ENCODE measurements at places on chromosomes 1 and 21. TPM values are rescaled to one million over a fixed set of nuclear protein-coding genes. Genes with fewer than 3 reads are reported as not detected.

E2F2 gene
- 1.1 TPM for total RNA-seq

DNA sequence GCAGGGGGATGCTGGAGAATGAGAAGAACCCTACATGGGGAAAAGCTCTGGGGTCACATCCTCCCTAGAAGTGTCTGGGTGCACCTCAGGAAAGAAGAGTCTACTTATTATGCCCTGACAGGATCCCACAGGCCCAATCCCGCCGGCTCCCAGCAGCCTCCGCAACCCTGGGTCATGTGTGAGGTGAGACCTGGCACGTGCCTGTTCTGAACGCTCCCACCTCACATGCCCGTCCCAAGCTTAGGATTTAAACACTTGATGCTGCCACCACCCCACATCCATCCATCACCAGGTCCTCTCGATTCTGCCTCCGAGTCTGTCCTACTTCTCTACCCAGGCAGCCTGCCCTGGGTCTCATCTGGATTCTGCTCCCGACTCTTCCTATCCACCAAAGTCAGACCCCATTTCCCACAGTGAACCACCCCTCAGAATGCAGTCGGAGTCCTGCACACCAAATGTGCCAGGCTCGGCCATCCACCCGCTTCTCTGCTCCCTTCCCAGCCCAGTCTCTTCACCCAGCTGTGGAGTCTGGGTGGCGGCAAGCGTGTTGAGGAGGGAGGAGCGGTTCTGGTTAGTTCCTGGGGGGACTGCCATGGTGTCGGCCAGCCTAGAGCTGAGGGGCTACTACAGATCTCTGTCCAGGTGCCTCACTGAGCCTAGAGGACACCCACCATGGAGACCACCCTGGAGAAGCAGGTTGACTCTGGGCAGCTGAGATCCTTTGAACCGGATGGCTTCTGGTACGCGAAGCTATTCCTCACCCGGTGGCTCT is 23.9 kb downstream of the SLC2A1 start:
- peaks cover 2% of the 10 kb centered on the region for H3K36me3 ChIP-seq
- H3K27ac ChIP-seq = no peak overlapping the region
- peaks cover 93% of the 10 kb centered on the region for H3K4me1 ChIP-seq
- H3K4me3 ChIP-seq = no peak overlapping the region
- H3K27me3 ChIP-seq = no peaks in the 10 kb centered on the region

- DNase-seq = no peak
- H3K36me3 ChIP-seq = no peaks in the 10 kb centered on the region
- no peak overlapping the region for H3K4me3 ChIP-seq
- H3K27me3 ChIP-seq = no peaks in the 10 kb centered on the region
Observed at GRCh38 chr1:157540852-157541251, 11.5 kb downstream of the FCRL5 start.

GRCh38 chr1:205141236-205142101 is 19.7 kb upstream of the RBBP5 start:
- peaks cover 9% of the 10 kb centered on the region for H3K36me3 ChIP-seq
- no peaks in the 10 kb centered on the region for H3K27me3 ChIP-seq
- peaks cover 17% of the 10 kb centered on the region for H3K4me1 ChIP-seq
- DNase-seq = peak; percentile 62

DNA sequence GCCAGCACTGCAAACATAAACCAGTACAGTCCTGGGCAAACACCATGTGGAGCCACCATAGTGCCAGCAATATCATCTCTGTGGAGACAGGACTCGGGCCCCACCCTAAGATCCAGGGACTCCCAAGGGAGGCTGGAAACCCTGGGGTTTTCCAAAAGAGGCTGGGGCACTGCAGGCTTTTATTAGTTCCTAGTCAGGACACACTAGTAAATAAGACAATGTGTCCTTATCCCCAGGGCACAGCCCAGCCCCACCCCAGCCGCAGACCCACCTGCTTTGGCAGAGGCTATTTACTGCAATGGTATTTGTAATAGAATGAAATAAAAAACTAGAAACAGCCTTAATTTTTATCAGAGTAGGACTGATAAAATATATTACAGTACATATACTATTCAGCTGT is 486 bp upstream of the GJB3 start:
- no peak for DNase-seq
- no peak overlapping the region for H3K27ac ChIP-seq
- H3K4me3 ChIP-seq = no peak overlapping the region
- H3K27me3 ChIP-seq = peaks cover 36% of the 10 kb centered on the region

DNA sequence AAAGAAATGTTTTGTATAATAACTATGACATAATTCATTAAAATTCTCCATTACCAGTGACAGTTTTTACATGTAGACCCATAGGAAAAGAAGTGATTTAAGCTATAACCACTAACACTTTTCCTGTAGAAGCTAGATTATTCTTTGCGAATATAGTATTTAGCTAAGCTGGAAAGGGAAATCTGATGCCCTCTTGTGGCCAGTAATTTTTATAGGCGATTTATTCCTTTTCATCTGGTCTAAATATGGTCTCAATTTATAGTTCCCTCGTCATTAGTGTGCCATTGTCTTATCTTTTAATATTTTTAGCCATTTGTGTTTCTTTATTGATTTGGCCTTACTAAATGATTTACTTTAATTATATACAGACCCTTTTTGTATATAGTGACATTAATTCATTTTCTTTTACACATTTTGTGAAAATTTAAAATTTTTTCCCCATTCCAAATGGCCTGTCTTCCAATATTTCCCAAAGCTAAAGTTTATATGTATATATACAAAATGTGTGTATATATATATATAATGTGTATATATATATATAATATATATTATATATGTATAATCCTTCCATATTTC is 26.7 kb downstream of the BTG3 start:
- no peaks in the 10 kb centered on the region for H3K27me3 ChIP-seq
- H3K36me3 ChIP-seq = no peaks in the 10 kb centered on the region
- no peak overlapping the region for H3K27ac ChIP-seq
- H3K4me3 ChIP-seq = no peak overlapping the region
- no peaks in the 10 kb centered on the region for H3K4me1 ChIP-seq
- no peak for DNase-seq

S100A1 gene
- total RNA-seq = 0.71 TPM

RPRD2 gene
- total RNA-seq = 32.0 TPM

GRCh38 chr1:180131510-180131909 is 23.2 kb upstream of the QSOX1 start:
- H3K27ac ChIP-seq = peak overlapping the region; percentile 24
- DNase-seq = peak; percentile 71
- H3K27me3 ChIP-seq = no peaks in the 10 kb centered on the region

KPRP gene
- not detected for total RNA-seq

DNA sequence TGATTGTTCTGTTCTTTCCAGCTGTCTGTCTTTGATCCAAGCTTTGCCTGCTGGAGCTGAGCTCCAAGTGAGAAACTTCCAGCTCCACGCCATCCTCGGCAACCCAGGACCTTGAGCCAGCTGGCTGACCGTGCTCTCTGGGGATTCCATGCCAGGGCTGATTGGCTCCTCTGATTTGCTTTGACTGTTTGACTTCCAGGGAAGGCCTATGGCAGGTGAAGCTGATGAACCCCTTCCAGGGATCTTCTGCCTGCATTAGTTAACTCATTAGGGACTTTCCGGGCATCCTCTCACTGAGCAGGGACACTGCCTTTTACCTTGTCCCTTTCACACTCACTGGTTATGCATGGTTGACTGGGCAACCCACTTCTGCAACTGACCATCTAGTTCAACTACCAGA is 406.1 kb downstream of the RPS6KC1 start:
- no peak overlapping the region for H3K4me3 ChIP-seq
- no peaks in the 10 kb centered on the region for H3K27me3 ChIP-seq
- no peak for DNase-seq
- no peak overlapping the region for H3K27ac ChIP-seq

DNA sequence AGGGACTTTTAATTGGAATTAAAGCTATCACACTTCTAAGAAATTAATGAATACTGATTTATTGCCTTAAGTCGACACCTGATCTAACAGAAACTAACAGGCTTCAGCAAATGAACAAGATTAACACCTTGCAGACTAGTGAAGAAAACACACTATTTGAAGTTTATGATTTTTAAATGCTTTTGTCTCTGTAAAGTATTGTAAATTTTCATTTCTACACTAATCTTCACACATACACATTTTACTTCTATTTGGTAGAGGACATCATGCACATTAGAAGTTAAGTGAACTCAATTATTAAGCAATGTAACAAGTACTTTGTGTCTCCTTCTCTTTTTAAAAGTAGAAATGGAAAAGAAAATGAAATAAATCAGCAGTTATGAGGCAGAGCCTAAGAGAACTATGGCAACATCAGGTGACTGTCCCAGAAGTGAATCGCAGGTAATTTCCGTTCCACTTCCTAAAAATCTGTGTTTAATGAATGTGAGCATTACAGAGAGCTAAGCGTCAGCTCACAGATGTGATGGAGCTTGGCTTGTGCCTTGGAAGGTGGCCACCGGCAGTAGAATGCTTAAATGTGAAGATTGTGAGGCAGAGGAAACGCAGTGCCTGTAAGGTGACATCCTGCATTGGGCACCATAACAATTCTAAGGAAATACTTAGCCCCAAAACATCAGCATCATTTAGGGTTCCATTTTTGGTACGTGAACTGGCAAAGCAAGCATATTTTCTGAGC is 1.2 kb downstream of the PRMT2 start:
- H3K27ac ChIP-seq = peak overlapping the region; percentile 99
- DNase-seq = no peak
- H3K36me3 ChIP-seq = peaks cover 20% of the 10 kb centered on the region
- H3K4me1 ChIP-seq = peaks cover 46% of the 10 kb centered on the region
- H3K27me3 ChIP-seq = no peaks in the 10 kb centered on the region
- peak overlapping the region; percentile 81 for H3K4me3 ChIP-seq

GRCh38 chr1:89927478-89927877 is 67.4 kb upstream of the ZNF326 start:
- H3K27ac ChIP-seq = no peak overlapping the region
- no peak overlapping the region for H3K4me3 ChIP-seq
- no peaks in the 10 kb centered on the region for H3K4me1 ChIP-seq
- no peaks in the 10 kb centered on the region for H3K36me3 ChIP-seq
- no peak for DNase-seq
- no peaks in the 10 kb centered on the region for H3K27me3 ChIP-seq

DNA sequence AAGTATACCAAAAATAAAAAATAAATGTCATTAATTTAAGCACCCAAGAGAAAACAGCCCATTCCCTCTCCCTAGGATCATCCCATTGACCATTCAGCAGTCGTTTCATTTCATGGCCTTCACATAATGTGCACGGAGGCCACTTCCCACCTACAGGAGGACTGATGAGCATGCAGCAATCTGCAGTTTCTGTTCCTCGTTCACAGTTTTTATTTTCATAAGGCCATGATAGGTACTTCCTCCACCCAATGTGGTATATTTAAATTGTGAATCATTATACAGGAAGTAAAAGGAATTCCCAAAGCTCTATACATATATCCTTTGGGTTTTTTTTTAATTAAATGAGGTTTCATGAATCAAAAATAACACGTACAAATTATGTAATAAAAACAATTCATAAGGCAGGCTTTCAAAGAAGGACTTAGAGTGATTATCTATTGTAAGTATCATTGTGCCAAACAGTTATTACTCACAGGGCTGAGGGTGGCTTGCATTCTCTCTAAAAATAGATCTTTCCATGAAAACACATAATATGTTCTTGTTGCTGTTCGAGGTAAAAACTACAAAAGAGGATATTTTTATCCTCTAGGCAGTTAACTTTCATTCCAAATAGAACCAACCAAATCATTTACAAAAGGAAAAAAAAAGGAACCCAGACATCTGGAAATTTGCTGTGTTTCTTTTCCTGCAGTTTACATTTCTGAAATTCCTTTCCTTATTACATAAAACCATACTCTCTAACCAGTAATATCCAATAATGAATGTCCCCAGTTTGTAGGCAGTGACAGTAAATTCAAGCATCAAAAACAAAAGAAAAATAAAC is 27.5 kb upstream of the SLC44A3 start:
- H3K4me1 ChIP-seq = peaks cover 28% of the 10 kb centered on the region
- H3K27me3 ChIP-seq = no peaks in the 10 kb centered on the region
- H3K27ac ChIP-seq = peak overlapping the region; percentile 32
- no peak overlapping the region for H3K4me3 ChIP-seq
- H3K36me3 ChIP-seq = no peaks in the 10 kb centered on the region

KCNJ6 gene
- total RNA-seq = 0.09 TPM

EYA3 gene
- 20.4 TPM for total RNA-seq

DNA sequence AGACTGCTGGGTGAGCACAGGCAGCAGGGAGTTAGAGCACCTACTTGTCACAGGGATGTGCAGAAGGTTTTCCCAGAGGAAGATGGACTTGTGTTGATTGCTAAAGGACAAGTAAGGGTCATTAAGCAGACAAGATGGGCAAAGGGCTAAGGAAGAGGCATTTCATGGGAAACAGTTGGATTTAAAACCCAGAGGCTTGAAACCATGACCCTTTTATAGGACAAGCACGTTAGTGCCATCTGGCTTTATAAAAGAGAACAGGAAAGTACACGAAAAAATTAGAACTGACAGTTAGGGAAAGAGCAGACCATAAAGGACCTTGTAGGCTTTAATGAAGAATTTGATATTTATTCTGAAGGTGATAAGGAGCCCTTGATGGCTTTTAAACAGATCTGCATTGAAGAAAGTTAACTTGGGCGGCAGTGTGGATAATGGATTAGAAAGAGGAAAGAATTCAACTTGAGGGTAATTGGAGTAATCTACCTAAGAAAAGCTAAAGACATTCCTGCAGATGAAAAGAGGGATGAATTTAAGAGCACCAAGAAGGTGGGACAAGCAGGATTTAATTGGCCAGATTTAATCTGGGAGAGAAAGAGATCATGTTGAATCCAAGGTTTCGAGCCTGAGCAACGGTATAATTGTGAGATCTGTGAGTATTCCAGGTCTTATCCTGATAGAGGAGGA is 68.6 kb downstream of the ZC3H11B start:
- no peaks in the 10 kb centered on the region for H3K4me1 ChIP-seq
- no peaks in the 10 kb centered on the region for H3K27me3 ChIP-seq
- H3K36me3 ChIP-seq = no peaks in the 10 kb centered on the region
- no peak overlapping the region for H3K4me3 ChIP-seq
- DNase-seq = no peak

DNA sequence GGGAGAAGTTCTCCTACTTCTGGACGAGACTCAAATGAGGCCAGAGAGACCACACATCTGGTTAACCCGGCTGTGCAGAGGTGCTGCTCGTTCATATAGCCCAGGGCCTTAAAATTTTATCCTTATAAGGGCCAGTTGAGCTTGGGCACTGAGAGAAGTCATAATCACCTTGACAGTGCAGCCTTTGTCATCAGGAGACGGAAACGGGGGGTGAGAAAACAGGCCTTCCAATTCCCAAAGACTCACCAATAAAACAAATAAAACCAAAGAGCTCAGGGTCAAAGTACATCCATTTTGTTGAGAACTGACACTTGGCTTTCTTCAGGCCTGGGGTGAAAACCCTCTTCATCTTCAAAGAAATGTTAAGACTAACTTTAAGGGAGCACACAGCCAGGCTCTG is 167.1 kb downstream of the TGFBR3 start:
- H3K36me3 ChIP-seq = peaks cover 49% of the 10 kb centered on the region
- H3K4me1 ChIP-seq = peaks cover 3% of the 10 kb centered on the region
- H3K27me3 ChIP-seq = no peaks in the 10 kb centered on the region
- H3K4me3 ChIP-seq = no peak overlapping the region
- no peak for DNase-seq

- H3K4me3 ChIP-seq = no peak overlapping the region
- H3K4me1 ChIP-seq = no peaks in the 10 kb centered on the region
- no peak for DNase-seq
- H3K27me3 ChIP-seq = peaks cover 8% of the 10 kb centered on the region
Observed at GRCh38 chr1:13666317-13666716, 33.7 kb upstream of the PRDM2 start.

LMX1A gene
- 0.21 TPM for total RNA-seq

PAX7 gene
- not detected for total RNA-seq

ELK4 gene
- 62.8 TPM for total RNA-seq
